Frontal cortex (tissue), 4 donors: ENCODE measurements at places on chromosomes 4 and X. TPM values are rescaled to one million over a fixed set of nuclear protein-coding genes. Genes with fewer than 3 reads are reported as not detected.

The ARMCX2 gene
- total RNA-seq = 57.1 TPM

- DNase-seq = no peak
Observed at GRCh38 chr4:36164900-36165630, 79.2 kb downstream of the ARAP2 start.

GRCh38 chr4:25826074-25826752 is 36.6 kb downstream of the SEL1L3 start:
- no peak for DNase-seq

The TRPC3 gene
- total RNA-seq = 9.4 TPM

The NLGN4X gene
- total RNA-seq = 40.8 TPM

GRCh38 chr4:4759232-4759631 is 100.2 kb upstream of the MSX1 start:
- DNase-seq = no peak

- no peak for DNase-seq
Observed at GRCh38 chr4:6298035-6298434, 28.4 kb downstream of the WFS1 start.

DNA sequence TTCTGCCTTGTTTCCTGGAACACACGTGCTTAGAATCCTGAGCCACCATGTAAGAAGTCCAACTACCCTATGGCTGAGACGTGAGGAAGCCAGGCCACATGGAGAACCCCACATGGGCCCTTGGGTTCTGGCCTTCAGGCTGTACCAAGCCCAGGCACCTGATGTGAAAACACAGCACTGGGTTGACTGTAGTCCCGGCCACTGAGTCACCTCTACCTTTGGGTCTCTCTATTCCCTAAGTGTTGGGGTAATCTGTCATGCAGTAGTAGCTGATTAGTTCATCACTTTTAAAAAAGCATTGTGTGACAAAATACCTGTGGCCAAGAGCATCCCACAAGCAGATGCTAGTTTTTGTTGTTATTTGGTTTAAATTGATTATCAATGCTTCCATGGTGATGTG is 24.3 kb downstream of the CFAP97 start:
- no peak for DNase-seq

DNA sequence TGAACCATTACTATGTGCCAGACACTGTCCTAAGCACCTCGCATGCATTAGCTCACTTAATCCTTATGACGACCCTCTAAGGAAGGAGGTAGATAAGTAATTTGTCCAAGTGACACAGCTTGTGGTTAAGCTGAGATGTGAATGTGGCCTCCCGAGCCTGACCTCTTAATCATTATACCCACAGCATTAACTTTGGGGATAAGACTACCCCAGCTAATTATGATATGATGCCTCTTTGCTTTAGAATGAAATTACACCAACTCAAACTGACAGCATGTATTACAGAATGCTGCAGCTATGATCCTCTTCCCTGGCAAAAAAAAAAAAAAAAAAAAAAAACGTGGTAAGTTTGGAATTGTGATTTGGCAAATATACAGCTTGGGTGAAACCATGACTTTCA is 53.5 kb downstream of the APBB2 start:
- no peak for DNase-seq

- DNase-seq = no peak
Observed at GRCh38 chr4:117162976-117163375, 77.6 kb upstream of the TRAM1L1 start.

DNA sequence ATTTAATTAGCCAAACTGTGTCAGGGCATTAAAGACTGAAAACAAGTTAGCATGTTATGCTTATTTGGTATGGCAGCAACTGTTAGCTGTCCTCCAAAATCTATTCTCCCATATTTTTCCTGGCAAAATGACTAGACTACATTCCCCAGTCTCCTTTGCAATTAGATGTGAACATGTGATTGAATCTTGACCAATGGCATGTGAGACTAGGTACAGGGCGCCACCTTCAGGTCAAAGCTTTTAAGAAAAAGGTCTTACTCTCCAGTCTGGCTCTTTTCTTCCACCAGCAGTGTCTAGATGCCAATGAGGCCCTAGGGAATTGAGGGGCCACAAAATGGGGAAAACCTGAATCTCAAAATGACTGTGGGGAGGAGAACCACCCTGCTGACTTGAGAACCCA is 408.2 kb downstream of the SMARCA1 start:
- no peak for DNase-seq

The USP26 gene
- total RNA-seq = not detected

DNA sequence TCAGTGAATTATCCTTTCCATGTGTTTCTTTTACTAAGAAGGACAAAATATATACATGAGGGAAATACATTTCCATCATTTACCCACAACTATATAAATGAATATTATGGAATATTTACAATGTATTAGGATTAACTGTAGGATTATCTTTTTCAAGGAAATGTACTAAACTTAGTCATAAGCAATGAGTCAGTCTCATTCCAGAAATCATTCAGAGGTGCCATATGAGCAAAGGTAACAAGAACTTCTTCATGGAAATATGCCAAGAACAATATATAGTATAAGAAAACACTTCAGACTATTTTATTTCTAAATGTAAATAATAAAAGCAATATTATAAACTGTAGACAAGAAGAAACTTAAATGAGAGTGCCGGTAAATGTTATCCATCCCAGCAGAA is 67.1 kb downstream of the USP38 start:
- no peak for DNase-seq

The DCAF12L2 gene
- 7.7 TPM for total RNA-seq

- no peak for DNase-seq
Observed at GRCh38 chrX:114046695-114047279, 537.1 kb upstream of the HTR2C start.

DNA sequence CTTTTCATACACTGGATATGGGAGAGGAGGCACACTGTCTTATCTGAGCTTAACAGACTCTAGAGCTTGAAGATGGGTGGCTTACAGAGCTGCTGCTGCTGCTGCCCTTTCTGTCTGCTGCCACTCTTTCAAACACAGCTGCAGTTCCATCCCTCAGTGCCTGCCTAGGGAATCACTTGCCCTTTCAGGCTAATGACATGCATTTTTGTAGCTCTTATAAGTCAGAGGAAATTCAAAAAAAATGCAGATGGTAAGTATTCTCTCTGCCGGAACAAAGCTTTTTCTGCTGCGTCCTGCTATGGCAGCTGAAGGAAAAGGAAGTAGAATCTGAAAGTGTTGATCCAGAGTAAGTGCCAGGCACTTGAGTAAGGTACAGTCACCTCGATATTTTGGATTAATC is 460.4 kb upstream of the DIAPH2 start:
- no peak for DNase-seq

The GSX2 gene
- total RNA-seq = 3.3 TPM

- DNase-seq = no peak
Observed at GRCh38 chrX:49059681-49060085, 884 bp downstream of the CCDC120 start.

DNA sequence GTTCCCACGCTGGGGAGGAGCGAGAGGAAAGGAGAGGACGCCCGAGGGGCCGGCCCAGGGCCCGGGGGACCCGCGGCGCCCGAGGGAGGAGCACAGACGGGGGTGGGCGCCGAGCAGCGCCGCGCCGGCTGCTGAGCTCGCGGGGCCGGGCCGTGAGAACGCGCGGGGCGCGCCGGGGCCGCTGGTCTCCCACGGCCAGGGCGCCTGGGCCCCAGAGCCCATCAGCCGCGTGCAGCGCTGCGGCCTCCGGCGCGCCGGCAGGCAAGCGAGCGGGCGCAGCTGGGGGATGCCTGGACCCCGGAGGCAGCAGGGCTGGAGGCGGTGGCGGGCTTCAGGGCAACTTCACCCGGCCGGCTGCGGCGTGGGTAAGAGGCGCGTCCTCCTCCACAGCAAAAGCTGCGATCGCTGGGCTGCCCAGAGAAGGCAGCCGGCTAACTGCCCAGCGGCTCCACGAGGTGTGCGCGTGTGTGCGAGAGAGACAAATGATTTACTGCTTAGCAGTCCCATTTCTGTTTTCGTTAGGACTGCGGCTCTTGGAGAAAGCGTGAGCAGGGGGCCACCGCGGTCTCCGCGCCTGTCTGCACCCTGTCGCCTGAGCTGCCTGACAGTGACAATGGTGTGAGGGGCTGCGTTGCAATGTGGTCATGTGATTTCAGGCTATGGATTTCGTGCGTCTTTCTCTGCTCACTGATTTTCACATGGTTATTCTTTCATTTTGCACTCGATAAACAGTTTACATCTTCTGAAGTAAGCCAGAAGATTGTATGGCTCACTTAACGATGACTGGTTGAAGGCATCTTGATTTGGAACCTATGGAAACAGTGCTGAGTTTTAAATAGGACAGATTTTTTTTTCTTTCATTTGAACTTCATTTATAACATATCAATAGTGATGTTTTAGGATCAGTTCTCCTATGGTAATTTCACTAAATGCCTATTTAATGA is 1.2 kb downstream of the GUCY1A1 start:
- DNase-seq = peak; percentile 34

- DNase-seq = no peak
Observed at GRCh38 chr4:165515201-165515600, 136.4 kb downstream of the CPE start.

- no peak for DNase-seq
Observed at GRCh38 chr4:153931804-153932203, 142.9 kb upstream of the SFRP2 start.

- no peak for DNase-seq
Observed at GRCh38 chr4:101039367-101039766, 308.0 kb downstream of the PPP3CA start.

DNA sequence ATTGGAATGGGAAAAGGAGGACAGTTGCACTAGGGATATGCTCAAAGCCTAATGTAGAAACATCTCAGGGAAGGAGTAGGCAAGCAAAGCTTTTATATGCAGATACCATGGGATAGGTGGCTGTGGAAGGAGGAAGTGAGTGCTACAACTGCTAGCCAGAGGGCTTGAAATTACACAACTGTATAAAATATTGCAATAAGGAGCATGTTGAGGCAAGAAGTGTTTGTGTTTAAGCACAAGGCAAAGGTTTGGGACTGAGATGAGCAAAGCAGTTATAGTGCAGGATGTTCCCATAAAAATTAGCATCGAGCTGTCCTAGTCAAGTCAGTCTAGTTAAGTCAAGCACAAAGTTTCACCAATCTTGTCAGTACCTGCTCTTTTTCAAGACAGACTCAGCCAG is 35.6 kb upstream of the DCAF8L1 start:
- no peak for DNase-seq

The ZCCHC12 gene
- total RNA-seq = 61.6 TPM

DNA sequence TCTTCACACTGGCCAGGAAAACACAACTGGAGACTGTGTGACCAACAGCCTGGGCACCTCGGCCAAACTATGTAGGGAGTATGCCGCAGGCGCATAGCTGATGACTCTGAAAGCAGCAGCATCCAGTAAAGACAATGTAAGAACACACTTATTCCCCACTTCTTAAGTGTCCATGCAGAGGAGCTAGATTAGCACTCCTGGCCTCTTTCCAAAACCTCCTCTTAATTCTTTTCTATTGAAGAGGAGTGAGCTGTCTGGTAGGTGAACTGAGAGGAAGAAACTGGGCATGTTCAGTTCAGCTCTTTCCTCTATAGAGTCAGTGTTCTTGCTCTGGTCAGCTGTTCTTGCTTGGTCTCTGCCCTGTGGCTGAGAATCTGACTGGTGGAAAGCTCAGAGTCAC is 21.1 kb downstream of the NMU start:
- DNase-seq = no peak

GRCh38 chrX:13939741-13940597 is 89.7 kb downstream of the GEMIN8 start:
- DNase-seq = no peak

The ENAM gene
- under 0.01 TPM for total RNA-seq

The PNMA6A gene
- 23.2 TPM for total RNA-seq

The GRID2 gene
- 33.8 TPM for total RNA-seq

The ZBTB33 gene
- 45.2 TPM for total RNA-seq

- DNase-seq = no peak
Observed at GRCh38 chrX:107355533-107355932, 93.9 kb upstream of the FRMPD3 start.

GRCh38 chr4:134862116-134862515 is 660.5 kb upstream of the PABPC4L start:
- no peak for DNase-seq

- no peak for DNase-seq
Observed at GRCh38 chr4:11343536-11343935, 85.2 kb downstream of the HS3ST1 start.

The MAP9 gene
- 36.7 TPM for total RNA-seq

DNA sequence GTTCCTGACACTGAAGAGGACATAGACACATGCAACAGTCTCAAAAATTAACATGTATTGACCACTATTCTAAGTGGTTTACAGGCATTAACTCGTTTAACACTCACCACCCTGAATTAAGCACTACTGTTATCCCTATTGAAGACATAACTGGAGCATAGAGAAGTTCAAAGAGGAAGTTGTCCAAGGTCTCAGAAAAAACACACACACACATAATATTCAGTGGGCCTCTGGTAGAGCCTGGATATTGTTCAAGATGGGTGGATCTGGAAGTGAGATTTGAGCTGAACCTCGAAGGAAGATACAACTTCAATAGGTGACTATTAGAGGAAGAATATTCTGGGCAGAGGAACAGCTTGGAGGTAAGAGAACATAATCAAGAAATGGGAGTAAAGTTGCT is 334.9 kb downstream of the HNRNPD start:
- DNase-seq = no peak

- no peak for DNase-seq
Observed at GRCh38 chr4:64967286-64967685, 558.0 kb upstream of the TECRL start.

GRCh38 chrX:139720136-139720535 is 12.2 kb upstream of the MCF2 start:
- no peak for DNase-seq

- DNase-seq = no peak
Observed at GRCh38 chrX:148593987-148594386, 93.6 kb downstream of the AFF2 start.

- DNase-seq = no peak
Observed at GRCh38 chrX:22095286-22095685, 63.2 kb downstream of the PHEX start.

GRCh38 chr4:173398220-173398619 is 696 bp downstream of the SCRG1 start:
- no peak for DNase-seq

The CDX4 gene
- total RNA-seq = not detected

DNA sequence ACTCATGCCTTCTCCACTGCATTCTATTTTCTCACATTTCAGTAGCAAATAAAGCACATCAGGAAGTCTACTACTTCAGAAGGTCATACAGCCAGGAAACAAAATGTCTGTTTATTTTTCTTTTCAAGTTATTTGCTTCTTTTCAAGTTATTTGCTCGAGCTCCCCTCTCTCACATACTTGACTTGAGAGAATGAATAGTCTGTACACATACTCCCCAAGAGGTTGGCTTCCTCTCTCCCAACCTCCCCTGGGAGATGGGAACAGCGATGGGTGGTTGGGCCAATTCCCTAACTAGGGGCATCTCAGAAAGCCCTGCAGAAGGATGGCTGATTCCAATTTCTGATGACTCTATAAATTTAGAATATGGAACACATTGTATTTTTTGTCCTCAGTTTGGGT is 64.7 kb upstream of the PTPN13 start:
- DNase-seq = no peak

- DNase-seq = no peak
Observed at GRCh38 chr4:37685161-37685822, 884 bp downstream of the RELL1 start.

The CCKAR gene
- total RNA-seq = not detected
